Stimulated activated CD8-positive, alpha-beta memory T cell treated with anti-CD3 and anti-CD28 coated beads, Interleukin-12 subunit alpha, Interleukin-12 subunit beta, amount 100 ng/mL, for 4 hours (primary cell): ENCODE measurements at places on chromosomes 7 and 10.
A peak's percentile ranks its signal among the peaks of the same experiment; 100 is the strongest.

- DNase-seq = no peak
Observed at GRCh38 chr10:88165849-88166271, 302.4 kb downstream of the PTEN start.

DNA sequence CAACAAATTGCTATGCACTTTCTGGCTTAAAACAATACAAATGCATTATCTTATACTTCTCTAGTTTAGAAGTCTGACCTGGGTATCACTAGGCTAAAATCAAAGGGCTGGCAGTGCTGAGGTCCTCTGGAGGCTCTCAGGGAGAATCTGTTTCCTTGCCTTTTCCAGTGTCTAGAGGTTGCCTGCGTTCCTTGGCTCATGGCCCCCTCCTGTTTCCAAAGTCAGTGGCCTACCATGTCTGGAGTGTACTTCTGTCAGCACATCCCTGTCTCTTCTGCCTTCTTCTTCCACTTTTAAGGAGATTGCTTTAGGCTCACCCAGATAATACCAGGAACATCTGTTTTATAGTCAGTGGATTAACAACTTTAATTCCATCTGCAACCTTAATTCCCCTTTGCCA lies 52.4 kb downstream of the CCNY start:
- no peak for DNase-seq

DNA sequence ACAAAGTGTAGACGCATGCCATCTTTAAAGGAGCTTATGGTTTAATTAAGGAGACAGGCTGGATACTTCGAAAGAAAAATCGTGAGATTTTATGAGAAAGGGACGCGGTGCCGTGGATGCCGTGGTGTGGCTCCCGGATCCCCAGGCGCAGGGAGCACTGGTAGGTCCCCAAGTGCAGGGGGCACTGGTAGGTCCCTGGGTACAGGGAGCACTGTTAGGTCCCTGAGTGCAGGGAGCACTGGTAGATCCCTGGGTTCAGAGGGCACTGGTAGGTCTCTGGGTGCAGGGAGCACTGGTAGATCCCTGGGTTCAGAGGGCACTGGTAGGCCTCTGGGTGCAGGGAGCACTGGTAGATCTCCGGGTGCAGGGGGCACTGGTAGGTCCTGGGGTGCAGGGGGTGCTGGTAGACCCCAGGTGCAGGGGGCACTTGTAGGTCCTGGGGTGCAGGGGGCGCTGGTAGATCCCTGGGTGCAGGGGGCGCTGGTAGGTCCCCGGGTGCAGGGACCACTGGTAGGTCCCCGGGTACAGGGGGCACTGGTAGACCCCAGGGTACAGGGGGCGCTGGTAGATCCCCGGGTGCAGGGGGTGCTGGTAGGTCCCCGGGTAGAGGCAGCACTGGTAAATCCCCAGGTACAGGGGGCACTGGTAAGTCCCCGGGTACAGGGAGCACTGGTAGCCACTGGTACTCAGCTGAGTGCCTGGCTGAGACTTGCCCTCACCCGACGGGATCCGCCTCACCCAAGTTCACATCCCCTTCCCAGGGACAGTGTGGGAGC lies 14.1 kb downstream of the PRKAG2 start:
- DNase-seq = no peak

DNA sequence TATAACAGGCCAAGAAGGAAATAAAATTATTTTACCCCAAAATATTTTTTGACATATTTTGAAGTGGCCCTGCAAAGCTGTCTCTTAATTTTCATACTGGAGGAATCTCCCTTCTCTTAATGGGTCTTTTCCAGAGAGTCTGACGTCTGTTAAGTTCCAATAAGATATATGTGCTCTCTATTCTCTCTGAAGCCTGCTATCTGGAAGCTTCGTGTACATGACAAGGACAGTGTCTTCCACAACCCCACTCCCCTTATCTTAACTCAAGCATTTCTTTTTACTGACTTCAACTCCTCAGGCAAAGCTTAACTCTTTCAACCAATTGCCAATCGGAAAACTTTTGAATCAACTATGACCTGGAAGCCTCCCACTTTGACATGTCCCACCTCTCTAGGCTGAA lies 29.2 kb upstream of the IL15RA start:
- DNase-seq = no peak

- no peak for DNase-seq
Observed at GRCh38 chr10:97136756-97137155, 49.0 kb downstream of the SLIT1 start.

GRCh38 chr10:123995461-123996131 lies 97.8 kb downstream of the CHST15 start:
- DNase-seq = no peak

GRCh38 chr10:14180911-14181566 lies 149.7 kb downstream of the FRMD4A start:
- DNase-seq = no peak

DNA sequence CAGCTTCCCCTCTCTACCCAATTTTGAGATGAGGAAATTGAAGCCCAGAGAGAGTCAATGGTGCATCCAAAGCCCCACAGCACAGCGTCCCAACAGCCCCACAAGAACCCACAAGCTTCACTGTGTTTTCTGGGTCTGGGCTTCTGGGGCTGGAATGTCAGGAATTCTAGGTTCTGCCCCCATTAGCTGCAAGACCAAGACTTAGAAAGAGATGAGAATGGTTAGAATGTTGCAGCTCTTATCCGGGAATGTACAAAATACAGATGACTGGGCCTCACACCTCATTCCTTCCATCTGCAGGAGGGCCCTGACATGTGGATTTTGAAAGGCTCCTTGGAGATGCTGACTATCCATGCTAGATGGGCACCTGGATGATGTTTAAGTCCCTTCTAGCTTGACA lies 6.0 kb upstream of the SGPL1 start:
- DNase-seq = no peak

DNA sequence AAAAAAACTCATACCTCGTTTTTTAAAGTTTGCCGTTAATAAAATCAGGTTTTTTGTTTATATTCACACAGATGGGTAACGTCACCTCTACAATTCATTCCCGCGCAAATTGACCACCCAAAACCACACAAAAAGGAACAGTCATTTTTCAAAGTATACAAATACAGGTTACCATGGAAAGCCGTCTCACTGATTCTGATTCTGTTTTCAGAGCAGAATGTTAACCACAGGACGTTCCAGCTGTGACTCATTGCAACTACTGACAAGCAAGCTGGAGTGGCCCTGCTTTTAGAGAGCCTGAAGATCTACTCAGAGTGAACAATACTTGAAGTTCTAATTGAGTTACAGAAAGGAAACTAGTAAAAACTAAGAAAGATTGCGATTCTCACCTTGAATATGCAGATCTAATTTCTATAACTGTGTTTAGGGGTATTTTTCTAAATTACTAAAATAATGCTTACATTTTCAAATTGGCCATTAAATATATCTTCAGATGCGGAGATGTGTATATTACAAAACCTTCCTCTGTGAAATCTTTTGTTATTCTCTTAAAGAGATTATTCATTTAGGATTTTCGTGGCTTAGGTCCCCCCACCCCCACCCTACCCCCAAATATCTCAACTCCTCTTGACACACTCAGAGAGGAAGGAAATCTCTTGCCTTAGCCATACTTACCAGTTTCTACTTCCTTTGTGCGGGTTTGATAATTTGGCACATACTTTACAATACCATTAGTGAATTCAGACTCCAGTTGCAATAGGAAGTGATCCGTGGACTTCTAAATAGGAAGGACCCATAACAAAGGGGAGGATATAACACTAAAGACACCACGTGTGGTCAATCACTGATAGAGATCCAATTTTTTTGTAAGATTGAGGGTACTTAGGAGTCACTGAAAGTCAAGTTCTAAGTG lies 106.0 kb downstream of the CUBN start:
- DNase-seq = peak; percentile 43

GRCh38 chr7:149662591-149663095 lies 110.7 kb downstream of the ZNF467 start:
- DNase-seq = peak; percentile 19

DNA sequence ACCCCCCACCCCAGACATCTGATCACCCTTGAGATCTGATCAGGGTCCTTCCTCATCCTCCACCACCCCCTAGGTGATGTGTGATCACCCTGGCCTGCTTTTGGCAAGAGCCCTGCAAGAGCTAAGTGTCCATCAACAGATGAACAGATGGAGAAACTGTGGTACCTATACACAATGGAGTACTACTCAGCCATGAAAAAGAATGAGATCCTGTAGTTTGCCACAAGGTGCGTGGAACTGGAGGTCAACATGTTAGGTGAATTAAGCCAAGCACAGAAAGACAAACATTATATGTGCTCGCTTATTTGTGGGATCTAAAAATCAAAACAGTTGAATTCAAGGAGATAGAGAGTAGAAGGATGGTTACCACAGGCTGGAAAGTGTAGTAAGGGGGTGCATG lies 209.1 kb downstream of the USP6NL start:
- no peak for DNase-seq

DNA sequence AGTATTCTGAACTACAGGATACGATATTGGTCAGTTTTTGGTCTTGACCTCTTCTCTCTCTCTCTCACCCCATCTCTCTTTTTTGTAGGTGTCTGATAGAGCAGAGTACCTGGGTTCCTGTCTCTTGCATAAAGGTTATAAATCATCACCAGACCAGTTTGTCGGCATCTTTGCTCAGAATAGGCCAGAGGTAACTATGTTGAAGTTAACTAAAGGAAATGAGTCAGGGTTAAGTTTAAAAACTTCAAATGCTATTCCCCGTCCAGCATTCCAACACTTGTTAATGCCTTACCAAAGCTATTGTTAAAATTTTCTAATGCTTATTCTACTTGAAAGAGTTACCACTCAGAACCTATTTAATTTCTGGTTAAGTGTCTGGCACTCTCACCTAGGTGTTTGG lies 30.7 kb downstream of the ACSL5 start:
- DNase-seq = no peak

DNA sequence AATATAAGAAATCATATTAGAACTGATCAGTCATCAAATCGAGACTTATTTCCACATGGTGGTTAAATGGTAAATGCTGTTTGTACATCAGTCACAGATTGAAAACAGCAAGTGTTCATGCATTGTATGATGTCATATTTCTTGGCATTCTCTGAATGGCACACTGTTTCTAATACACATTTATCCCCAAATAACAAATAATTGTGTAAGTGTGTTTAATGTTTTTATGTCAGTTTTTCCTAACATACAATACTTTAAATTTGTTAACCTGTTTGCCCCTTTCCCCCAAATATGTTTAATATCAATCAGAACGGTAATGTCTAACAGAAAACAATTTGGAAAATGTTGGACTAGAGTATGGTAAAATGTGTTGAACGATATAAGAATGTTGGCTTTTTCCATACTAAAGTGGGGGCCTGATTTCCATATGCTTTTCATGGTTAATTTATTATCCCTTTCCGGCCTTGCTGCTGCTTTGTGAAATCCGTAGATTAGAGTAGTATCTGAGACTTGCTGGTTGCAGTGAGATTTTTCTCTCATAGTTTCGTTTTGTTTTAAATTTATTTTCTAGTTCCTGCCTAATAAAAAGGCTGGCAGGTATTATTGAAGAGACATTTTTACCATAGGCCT lies 23.7 kb downstream of the RAB18 start:
- no peak for DNase-seq

DNA sequence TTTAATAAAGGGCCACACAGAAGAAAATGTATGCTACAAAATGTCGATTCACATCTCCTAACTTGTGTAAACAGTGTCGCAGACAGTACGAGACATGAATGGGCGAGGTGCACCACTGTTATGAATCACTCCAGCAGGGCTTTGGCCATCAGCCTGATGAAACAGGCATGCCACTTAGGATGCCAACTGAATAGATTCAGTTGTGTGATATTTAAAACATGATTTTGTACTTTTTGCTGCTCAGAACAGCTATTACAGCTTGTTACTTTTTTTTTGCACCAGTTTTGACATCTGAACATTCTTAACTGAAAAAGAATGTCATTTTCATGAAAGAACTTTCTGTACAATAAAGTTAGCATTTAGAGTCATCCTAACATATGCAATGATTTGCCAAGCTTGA lies 138.1 kb downstream of the VTI1A start:
- no peak for DNase-seq

- no peak for DNase-seq
Observed at GRCh38 chr10:34102893-34103506, 712.1 kb downstream of the PARD3 start.

GRCh38 chr7:139393621-139394211 lies 34.0 kb downstream of the LUC7L2 start:
- DNase-seq = no peak

DNA sequence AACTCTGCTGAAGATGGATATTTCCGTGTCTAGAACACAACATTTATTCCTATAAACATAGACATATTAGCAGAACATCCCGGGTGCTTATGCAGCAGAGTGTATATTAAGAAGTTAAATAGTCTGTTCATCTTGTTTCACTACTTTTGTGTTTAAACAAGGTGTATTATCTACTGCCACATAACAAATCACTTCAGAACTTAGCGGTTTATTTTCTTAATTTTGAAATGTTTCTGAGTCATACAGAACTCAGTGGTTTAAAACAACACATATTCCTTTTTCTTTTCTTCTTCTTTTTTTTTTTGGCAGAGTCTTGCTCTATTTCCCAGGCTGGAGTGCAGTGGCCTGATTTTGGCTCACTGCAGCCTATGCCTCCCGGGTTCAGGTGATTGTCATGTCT lies 25.8 kb downstream of the DENND10 start:
- DNase-seq = no peak

GRCh38 chr7:18491871-18492270 lies 3.7 kb upstream of the HDAC9 start:
- no peak for DNase-seq

- DNase-seq = no peak
Observed at GRCh38 chr10:14953424-14954000, 384 bp downstream of the DCLRE1C start.

- no peak for DNase-seq
Observed at GRCh38 chr7:50552921-50553320, 12.3 kb downstream of the DDC start.

- DNase-seq = no peak
Observed at GRCh38 chr7:86733783-86734182, 90.1 kb downstream of the GRM3 start.

GRCh38 chr10:91976317-91977051 lies 52.9 kb downstream of the BTAF1 start:
- no peak for DNase-seq

GRCh38 chr7:55224111-55224510 lies 141.0 kb upstream of the LANCL2 start:
- no peak for DNase-seq

DNA sequence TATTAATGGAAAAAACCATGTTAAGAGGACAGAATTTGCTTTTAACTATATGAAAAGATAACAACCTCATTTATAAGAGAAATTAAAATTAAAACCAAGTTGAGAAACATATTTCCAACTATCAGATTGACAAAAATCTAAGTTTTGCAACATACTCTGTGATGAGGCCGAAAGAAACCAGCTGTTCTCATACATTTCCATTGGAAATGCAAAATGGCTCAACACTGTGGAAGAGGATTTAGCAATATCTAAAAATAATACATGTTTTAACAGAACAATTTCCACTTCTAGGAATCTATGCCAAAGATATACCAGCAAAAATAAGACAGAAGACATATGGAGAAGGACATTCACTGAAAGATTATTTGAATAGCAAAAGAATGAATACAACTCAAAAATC lies 268.8 kb downstream of the DYNC1I1 start:
- no peak for DNase-seq

DNA sequence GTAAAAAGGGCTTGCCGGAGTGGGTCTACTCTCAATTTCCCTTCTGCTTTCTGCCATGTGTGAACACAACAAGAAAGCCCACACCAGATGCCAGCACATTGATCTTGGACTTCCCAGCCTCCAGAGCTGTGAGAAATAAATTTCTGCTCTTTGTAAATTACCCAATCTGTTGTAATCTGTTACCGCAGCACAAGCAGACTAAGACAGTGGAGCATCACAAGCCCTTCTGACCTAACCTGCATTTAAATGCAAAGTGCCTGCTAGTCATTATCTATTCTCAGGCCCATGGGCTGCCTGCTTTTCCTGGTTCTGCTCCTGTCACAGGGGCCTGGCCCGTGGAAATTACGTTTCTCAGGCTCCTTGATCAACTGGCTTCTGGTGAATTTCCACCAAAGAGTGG lies 199.3 kb upstream of the AUTS2 start:
- DNase-seq = no peak
